ENCODE measurements at places on chromosomes 7 and 10.
A peak's percentile ranks its signal among the peaks of the same experiment; 100 is the strongest.

- DNase-seq = peak; percentile 65
These were observed 44.6 kb upstream of the DLG5 start for GRCh38 chr10:77970869-77971803.

- DNase-seq = peak; percentile 60
These were observed 101.8 kb upstream of the MKLN1 start for GRCh38 chr7:131225619-131226513.

GRCh38 chr10:62057359-62057758, 155.9 kb downstream of the ARID5B start:
- DNase-seq = no peak

GRCh38 chr10:99497343-99498025, 35.3 kb upstream of the NKX2-3 start:
- no peak for DNase-seq

GRCh38 chr7:66630531-66630930, 1.9 kb downstream of the KCTD7 start:
- DNase-seq = no peak

Measured in Right ventricle myocardium superior (tissue), 1 donor.